ENCODE measurements at places on chromosomes 3 and 15.

- no peak for DNase-seq
Observed at GRCh38 chr15:58704155-58704865, 45.2 kb downstream of the ADAM10 start.

DNA sequence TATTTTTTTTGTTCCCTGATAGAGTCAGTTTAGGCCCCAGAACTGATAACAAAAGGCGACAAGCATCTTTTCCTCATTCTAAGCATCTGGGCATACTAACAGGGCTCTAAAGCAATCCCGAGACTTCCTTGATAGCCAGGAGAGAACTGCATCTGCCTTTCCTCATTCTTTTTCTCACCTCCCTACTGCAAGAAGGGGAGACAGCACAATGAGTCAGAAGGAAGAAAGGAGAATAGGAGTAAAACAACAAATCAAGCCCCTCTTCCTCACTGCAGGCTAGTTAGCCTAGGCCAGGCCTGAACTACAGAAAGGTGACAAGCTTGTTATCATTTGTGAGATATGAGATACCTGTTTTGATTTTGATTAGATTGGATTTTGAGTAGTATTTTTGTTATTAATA lies 97.9 kb downstream of the NAALADL2 start:
- DNase-seq: no peak

DNA sequence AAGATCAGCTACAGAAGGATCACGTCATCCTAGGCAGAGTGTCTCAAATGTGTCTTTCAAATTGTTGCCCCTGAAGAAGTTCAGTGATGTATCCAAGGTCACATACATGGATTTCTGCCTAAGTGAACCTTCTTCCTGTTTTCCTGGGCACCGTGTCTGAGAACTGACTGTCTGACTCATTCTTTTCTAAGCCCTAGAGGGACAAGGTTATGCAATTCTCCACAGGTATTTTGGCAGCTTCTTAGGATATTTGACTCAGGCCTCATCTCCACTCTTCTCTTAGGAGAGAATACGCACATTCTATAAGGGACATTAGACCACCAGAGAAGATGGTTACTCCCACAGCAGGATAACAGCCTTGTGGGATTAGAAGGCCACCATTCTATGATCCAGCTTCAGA lies 391.9 kb upstream of the THBS1 start:
- no peak for DNase-seq

GRCh38 chr15:70034141-70034540 lies 63.6 kb downstream of the TLE3 start:
- no peak for DNase-seq

DNA sequence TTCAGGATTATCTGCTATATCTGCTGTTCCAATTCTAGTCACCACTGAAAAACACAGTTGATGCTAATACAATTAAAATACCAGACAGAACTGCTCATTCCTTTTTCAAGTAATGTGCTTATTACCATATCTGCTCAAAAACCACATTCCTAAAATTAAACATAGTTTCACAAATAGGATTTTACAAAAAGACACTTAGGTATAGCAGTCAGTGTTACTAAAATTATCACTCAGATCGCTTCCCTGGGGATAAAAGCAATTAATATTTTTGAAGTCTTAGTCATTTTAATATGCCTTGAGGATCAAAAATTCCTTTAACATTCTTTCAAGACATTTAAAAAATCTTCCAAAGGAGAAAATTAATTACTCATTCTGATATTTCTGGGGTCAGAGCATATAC lies 71.5 kb downstream of the RAD18 start:
- no peak for DNase-seq

GRCh38 chr15:61076598-61077170 lies 152.4 kb downstream of the RORA start:
- no peak for DNase-seq

DNA sequence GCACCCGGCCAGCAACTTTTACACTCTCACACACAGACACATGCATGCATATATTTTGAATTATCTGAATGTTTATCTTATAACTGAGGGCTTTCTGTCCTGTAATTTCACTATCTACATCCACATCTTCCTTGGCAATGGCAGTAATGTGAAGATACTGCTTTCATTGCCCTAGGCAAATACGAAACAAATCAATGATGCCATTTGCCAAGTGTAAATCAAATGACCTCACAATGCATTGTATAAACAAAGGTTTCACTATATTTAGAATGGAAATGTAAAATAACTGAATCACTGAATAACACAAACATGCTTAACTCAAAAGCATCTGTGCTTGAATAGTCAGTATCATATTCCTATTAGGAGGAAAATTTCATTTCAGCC lies 455.6 kb downstream of the TBL1XR1 start:
- DNase-seq: no peak
